Renal pelvis (tissue), 12 donors: ENCODE measurements at places on chromosomes 4 and X.

- DNase-seq = no peak
Measured at GRCh38 chr4:119597377-119597776, 31.2 kb downstream of the PDE5A start.

GRCh38 chr4:2830632-2831610 lies 12.7 kb upstream of the ADD1 start:
- DNase-seq = no peak

DNA sequence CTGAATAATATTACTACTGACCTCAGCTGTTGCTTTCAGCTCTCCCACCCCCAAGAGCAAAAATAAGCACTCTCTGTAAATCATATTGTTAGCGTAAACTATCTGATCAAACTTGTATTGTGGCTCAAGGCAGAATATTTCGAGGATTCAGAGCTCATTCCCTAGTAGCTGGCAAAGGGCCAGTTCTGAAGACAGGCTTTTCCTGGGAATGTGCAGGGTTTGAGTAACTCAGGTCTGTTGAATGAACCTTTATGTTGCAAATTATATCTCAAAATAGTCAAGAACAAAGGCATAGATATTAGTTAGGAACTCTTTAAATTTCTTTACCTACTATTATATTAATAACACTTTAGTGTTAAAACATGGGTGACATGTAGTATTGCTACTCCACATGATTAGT lies 454.9 kb downstream of the CCSER1 start:
- no peak for DNase-seq

- DNase-seq = peak; percentile 1
Measured at GRCh38 chrX:128781506-128781905, 729.3 kb upstream of the ACTRT1 start.

DNA sequence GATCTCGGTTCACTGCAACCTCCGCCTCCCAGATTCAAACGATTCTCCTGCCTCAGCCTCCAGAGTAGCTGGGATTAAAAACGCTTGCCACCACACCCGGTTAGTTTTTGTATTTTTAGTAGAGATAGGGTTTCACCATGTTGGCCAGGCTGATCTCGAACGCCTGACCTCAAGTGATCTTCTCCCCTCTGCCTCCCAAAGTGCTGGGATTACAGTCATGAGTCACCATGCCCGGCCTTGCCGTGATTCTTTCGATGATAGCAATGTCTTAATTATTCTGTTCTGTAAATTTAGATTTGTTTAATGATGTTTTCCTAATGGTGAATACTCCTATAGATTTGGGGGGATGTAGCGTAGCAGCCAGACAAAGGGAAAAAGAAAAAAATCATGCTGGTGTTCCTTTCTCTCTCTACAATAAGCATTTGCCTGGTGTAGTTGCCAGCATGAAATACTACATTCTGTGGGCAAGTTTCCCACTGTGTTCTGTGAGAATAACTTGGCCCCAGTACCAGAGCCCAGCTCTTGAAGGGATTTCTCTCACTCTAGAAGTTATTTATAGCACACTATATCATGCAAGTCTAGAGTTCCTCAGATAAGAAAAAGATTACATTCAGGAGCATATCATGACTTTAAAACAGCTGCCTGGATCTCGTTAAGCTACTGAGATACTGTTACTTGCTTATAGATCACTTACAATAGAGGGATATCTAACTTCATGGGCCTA lies 15.4 kb downstream of the NIPAL1 start:
- no peak for DNase-seq

DNA sequence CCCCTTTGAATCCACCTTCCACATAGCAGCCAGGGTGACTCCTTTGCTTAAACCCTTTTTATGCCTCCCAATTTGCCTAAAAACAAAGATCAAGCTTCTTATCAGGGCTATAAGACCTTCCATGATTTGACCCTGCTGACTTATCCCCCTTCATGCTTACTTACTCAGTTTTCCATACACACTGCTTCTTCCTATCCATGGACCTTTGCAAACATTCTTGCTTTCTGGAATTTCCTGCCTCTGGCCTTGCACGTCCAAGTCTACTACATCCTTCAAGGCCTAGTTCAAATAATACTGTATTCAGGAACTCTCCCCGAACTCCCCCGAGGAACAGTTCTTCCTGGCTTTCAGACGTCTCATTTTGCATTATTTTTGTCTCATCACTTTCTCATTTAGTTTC lies 31.8 kb downstream of the RAP2C start:
- no peak for DNase-seq

GRCh38 chr4:108172753-108173598 lies 4.2 kb upstream of the LEF1 start:
- DNase-seq = peak; percentile 76

GRCh38 chr4:88868510-88868909 lies 170.9 kb upstream of the NAP1L5 start:
- no peak for DNase-seq

- DNase-seq = no peak
Measured at GRCh38 chrX:150363561-150364346, 637 bp downstream of the MAMLD1 start.

DNA sequence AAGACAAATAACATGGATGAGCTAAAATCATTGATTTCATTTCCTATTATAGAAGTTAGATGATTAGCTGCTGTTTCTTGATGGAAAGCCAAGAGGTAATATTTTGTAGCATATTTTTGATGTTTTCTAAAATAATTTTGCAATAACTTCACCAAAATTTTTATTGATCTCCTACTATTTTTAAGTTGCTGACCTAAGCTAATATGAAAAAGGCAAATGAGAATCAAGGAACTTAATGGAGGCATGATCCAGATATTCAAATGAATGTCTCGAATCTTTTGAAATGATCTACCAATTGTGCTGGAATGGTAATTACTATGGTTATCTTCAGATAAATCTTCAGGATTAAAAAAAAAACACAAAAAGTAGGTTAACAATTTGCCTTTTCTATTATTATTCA lies 1591.4 kb upstream of the PCDH7 start:
- no peak for DNase-seq

DNA sequence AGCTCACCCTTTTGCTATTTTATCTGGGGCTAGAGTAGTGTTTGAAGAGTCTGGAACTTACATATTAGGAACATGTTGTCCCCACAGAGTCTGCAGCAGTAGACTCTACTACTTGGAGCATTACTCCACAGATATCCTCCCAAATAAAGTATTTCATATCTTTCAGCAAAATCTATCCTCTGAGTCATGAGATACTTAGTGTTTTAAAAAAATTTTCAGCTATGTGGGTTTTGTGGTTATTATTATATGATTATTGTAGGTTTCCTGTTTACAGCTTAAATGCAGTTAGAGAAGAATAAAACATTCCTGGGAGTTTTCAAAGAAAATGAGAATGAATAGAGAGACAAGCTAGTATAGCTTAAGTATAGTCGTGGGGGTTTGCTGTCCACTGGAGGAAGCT lies 30.9 kb downstream of the PAGE2 start:
- DNase-seq = no peak

DNA sequence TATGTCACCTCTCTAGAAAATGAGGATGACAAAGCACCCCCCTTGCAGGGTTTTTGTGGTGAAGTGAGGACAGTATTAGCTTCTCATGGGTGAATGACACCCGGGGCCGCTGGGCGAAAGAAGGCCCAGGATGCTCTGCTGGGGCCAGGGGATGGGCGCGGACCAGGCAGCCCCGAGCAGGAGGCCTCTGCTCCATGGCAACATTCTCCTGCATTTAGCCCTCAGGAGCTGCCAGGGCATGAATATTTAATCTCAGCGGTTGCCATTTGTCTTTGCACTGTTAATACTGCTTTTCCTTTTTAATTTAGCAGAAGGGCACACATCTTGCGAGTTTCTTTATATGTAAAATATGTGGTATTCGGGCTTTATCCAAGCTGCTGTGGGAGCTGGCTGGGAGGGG lies 30.3 kb upstream of the PSAPL1 start:
- DNase-seq = no peak

GRCh38 chr4:168541266-168541953 lies 44.6 kb downstream of the PALLD start:
- DNase-seq = no peak

DNA sequence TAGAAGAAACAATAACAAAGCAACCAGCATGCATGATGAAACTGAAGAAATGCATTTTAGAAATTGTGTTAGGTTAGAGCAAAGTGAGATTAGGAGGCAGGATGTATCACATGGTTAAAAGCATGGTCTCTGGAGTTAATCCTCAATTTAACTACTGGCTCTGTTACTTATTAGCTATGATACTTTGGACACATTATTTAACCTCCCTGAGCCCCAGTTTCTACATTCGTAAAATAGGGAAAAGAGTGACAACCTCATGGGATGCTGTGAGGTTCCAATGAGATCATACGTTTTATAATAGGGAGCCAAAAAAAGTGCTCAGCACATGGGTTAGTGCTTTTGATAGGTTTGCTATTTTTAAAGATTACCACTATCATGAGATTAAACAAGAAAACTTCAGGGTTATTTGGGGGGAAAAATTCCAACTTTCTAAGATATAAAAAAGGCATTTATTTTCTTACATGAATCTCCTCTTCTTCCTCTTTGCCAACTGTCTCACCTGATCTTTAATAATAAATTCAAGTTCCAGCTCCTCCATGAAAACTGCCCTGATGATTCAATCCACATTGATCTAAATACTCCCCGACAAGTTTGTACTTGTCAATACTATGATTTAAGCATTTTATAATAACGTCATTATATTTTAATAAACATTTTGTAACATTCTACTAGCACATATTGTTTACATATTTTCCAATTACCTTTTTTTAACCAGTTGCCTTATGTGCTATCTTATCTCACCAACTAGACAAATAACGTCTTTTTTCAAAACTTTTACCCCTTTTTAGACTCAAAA lies 4.6 kb downstream of the SEC31A start:
- DNase-seq = no peak

- peak; percentile 37 for DNase-seq
Measured at GRCh38 chr4:10582059-10582686, 102.4 kb downstream of the CLNK start.

GRCh38 chr4:76485450-76485849 lies 50.4 kb downstream of the SHROOM3 start:
- DNase-seq = no peak

- DNase-seq = no peak
Measured at GRCh38 chr4:142202404-142203332, 566.3 kb downstream of the IL15 start.

GRCh38 chr4:3458371-3458770 lies 4.7 kb upstream of the DOK7 start:
- no peak for DNase-seq

DNA sequence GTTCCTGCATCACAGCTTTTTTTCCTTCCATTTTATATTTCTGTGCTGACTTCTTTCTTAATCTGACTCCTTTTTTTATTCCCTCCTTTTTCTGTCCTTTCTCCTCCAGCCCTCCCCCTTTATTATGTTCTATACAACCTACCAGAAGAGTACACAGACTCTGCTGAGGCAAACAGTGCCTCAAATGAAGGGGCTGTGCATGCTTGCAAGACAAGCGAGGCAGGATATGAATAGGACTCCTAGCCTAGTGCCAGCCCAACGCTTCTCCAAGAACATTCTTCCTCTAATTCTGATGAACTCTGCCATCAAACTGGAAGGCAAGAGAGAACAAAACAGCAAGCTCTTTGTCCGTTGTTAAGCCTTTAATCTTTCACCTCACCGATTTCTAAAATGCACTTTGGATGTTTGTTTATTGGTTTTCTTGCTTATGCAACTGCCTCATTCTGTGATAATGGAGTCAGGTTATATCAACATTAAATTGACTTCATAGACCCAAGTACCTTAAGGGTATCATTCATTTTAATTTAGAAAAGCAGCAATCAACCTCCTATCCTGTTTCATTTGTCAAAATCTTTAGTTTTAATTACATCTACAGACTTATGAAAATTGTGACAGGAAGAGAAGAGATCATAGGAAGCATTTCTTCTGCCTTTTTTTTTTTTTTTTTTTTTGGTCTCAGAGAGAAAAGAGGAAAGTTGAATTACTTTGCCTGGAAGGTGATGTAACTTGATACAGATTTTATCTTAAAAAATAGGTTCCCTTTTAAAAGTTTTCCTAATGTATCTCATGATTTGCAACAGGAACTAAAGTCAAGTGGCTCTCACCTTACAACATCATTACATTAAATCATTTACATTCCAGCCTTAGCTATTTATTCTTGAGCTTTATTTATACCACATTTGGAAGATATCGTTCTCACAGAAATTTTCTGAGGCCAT lies 284.7 kb upstream of the FTHL17 start:
- no peak for DNase-seq

GRCh38 chrX:37083880-37084279 lies 75.7 kb downstream of the FAM47C start:
- DNase-seq = no peak

GRCh38 chr4:154503598-154503997 lies 12.0 kb upstream of the DCHS2 start:
- no peak for DNase-seq
